CD4-positive, alpha-beta T cell (primary cell): ENCODE measurements at places on chromosomes 3 and 15.

GRCh38 chr3:120052225-120052624, 42.0 kb downstream of the GSK3B start:
- H3K27me3 ChIP-seq, result no peaks in the 10 kb centered on the region
- no peak overlapping the region for H3K27ac ChIP-seq
- no peak for DNase-seq
- H3K36me3 ChIP-seq, result no peaks in the 10 kb centered on the region

GRCh38 chr15:95872366-95872771, 458.1 kb upstream of the NR2F2 start:
- no peaks in the 10 kb centered on the region for H3K27me3 ChIP-seq
- DNase-seq, result no peak
- H3K4me1 ChIP-seq, result peaks cover 6% of the 10 kb centered on the region
- no peak overlapping the region for H3K4me3 ChIP-seq
- H3K36me3 ChIP-seq, result no peaks in the 10 kb centered on the region

- H3K4me1 ChIP-seq, result no peaks in the 10 kb centered on the region
- no peaks in the 10 kb centered on the region for H3K36me3 ChIP-seq
- H3K4me3 ChIP-seq, result no peak overlapping the region
Observed at GRCh38 chr3:94972066-94972465, 909.2 kb downstream of the NSUN3 start.

- no peaks in the 10 kb centered on the region for H3K27me3 ChIP-seq
- no peaks in the 10 kb centered on the region for H3K4me1 ChIP-seq
- peaks cover 14% of the 10 kb centered on the region for H3K36me3 ChIP-seq
Observed at GRCh38 chr3:154247806-154248415, 76.4 kb downstream of the DHX36 start.

- H3K4me3 ChIP-seq, result no peak overlapping the region
- no peaks in the 10 kb centered on the region for H3K4me1 ChIP-seq
Observed at GRCh38 chr3:120983841-120984240, 75.8 kb downstream of the STXBP5L start.

- DNase-seq, result no peak
- H3K36me3 ChIP-seq, result no peaks in the 10 kb centered on the region
- H3K27ac ChIP-seq, result no peak overlapping the region
- H3K4me3 ChIP-seq, result no peak overlapping the region
- H3K27me3 ChIP-seq, result peaks cover 10% of the 10 kb centered on the region
Observed at GRCh38 chr15:28081594-28081993, 17.5 kb downstream of the OCA2 start.

- no peak overlapping the region for H3K27ac ChIP-seq
- H3K27me3 ChIP-seq, result no peaks in the 10 kb centered on the region
- no peaks in the 10 kb centered on the region for H3K36me3 ChIP-seq
- DNase-seq, result no peak
- no peak overlapping the region for H3K4me3 ChIP-seq
- no peaks in the 10 kb centered on the region for H3K4me1 ChIP-seq
Observed at GRCh38 chr3:62128051-62128450, 245.3 kb downstream of the FEZF2 start.

GRCh38 chr3:117962750-117963149, 1071.9 kb downstream of the IGSF11 start:
- no peaks in the 10 kb centered on the region for H3K4me1 ChIP-seq
- H3K4me3 ChIP-seq, result no peak overlapping the region
- no peaks in the 10 kb centered on the region for H3K27me3 ChIP-seq
- DNase-seq, result no peak
- no peaks in the 10 kb centered on the region for H3K36me3 ChIP-seq

- no peaks in the 10 kb centered on the region for H3K4me1 ChIP-seq
- DNase-seq, result no peak
- no peaks in the 10 kb centered on the region for H3K27me3 ChIP-seq
Observed at GRCh38 chr3:24683633-24684384, 189.2 kb upstream of the THRB start.

DNA sequence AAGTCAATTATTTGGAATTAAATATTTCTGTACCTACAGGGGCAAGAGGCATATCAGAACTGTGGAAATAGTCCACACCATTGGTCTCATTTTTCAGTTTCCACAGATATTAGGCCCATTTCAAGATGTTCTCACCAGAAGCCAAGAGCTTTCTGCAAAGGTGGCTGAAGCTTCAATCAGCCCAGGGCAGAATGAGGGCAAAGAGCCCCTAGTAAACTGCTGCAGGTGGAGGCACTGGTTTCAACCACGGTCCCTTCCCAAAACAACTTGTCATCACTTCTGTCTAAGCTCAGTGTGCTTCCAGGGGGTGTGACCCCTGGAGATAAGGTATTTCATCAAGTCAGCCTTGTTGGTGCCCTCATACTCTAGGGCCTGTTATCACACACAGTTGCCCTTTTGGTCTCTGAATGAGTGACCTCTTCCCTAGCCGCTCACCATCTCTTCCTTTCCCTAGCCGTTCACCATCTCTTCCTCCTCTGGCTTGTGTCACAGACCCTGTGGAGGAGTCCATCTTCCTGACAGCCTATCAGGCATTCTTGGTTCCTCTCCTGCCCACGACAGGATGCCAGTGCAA, 21.2 kb downstream of the IL17RD start:
- H3K4me3 ChIP-seq, result no peak overlapping the region
- H3K4me1 ChIP-seq, result no peaks in the 10 kb centered on the region

DNA sequence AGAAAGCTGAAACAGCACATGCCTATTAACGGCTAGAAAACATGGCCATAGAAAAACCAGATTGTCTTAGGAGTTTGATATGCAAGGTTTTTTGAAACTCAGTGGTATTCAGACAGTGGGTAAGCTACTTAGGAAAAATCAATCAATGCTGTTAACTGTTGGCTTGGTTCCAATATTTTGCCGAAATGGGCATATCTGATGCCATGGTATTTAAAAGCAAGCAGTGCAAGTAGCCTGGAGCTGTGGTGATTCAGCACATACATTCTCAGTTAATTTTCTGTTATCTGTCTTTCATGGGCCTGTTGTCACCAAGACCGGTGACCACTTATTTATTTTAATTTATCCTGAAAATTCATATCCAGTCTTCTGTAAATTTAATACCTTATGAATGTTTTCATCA, 17.3 kb upstream of the SUCNR1 start:
- no peak overlapping the region for H3K4me3 ChIP-seq
- no peaks in the 10 kb centered on the region for H3K36me3 ChIP-seq
- no peak for DNase-seq

DNA sequence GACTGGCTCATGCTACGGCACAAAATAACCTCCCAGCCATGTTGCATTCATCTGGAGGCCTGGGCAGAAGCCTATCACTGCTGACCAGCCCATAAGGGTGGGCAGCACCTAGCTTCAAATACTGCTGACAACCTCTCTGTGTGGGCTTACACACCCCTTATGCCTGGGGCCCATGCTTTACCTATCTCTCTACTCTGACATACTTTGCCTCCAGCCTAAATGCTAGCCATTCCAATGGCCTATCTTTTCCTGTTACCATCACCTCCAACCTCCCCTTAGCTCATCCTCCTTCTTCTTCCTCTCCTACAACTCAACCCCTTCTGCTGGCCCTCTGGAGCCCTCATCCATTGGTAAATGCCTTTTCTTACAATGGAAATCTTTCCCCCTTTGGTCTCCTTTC, 41.0 kb upstream of the PPP2R3A start:
- H3K36me3 ChIP-seq, result no peaks in the 10 kb centered on the region
- H3K4me1 ChIP-seq, result no peaks in the 10 kb centered on the region
- no peak for DNase-seq
- H3K4me3 ChIP-seq, result no peak overlapping the region

DNA sequence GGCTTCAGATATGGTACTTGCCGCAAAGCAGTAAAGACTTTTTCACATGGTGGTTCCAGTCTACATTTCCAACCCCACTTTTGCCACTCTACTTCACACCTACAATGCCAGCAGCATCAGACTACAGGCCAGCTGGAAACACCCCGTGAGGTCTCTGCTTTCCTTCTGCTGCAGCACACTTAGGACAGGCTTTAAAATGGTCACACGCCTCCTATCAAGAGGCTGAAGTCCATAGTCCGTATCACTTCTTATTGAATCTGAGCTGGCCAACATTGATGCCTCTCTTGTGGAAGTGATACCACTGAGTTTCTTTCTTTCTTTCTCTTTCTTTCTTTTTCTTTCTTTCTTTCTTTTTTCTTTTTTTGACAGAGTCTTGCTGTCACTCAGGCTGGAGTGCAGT, 59.8 kb downstream of the ZNF860 start:
- DNase-seq, result no peak
- no peaks in the 10 kb centered on the region for H3K4me1 ChIP-seq
- no peak overlapping the region for H3K4me3 ChIP-seq

DNA sequence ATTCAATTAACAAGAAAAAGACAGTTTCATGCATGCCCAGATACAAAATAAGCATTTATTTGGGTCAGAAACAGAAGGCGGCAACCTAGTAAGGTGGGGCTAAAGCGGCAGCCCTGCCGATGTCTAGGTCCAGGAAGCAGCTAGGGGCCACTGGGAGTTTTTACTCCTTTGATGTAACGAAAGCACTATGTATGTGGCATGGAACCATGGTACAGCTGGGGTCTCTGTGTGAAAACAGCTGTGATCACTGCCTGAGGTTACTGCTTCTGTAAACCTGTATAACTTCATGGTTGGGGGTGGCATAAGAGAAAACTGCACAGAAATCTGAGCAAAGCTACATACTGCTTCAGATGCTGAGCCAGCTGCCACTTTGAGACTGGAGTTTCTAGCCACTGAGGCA, 119.5 kb downstream of the ZNF280D start:
- peaks cover 3% of the 10 kb centered on the region for H3K27me3 ChIP-seq
- no peaks in the 10 kb centered on the region for H3K36me3 ChIP-seq
- H3K4me1 ChIP-seq, result no peaks in the 10 kb centered on the region
- H3K27ac ChIP-seq, result no peak overlapping the region

GRCh38 chr3:8538913-8539312, 37.3 kb downstream of the LMCD1 start:
- no peaks in the 10 kb centered on the region for H3K4me1 ChIP-seq
- DNase-seq, result no peak
- no peaks in the 10 kb centered on the region for H3K27me3 ChIP-seq
- H3K36me3 ChIP-seq, result no peaks in the 10 kb centered on the region
- no peak overlapping the region for H3K4me3 ChIP-seq
- H3K27ac ChIP-seq, result no peak overlapping the region

GRCh38 chr3:150610785-150611184, 7.7 kb downstream of the SELENOT start:
- H3K4me1 ChIP-seq, result peaks cover 38% of the 10 kb centered on the region
- no peak overlapping the region for H3K27ac ChIP-seq
- H3K27me3 ChIP-seq, result no peaks in the 10 kb centered on the region

- no peak for DNase-seq
- peak overlapping the region; percentile 96 for H3K4me3 ChIP-seq
- peaks cover 73% of the 10 kb centered on the region for H3K4me1 ChIP-seq
- H3K27me3 ChIP-seq, result no peaks in the 10 kb centered on the region
- H3K36me3 ChIP-seq, result peaks cover 60% of the 10 kb centered on the region
Observed at GRCh38 chr15:81299156-81299555, 24.8 kb downstream of the STARD5 start.

GRCh38 chr15:95916568-95916967, 413.9 kb upstream of the NR2F2 start:
- no peak overlapping the region for H3K27ac ChIP-seq
- H3K27me3 ChIP-seq, result no peaks in the 10 kb centered on the region
- DNase-seq, result no peak
- H3K4me1 ChIP-seq, result no peaks in the 10 kb centered on the region
- no peak overlapping the region for H3K4me3 ChIP-seq

- no peaks in the 10 kb centered on the region for H3K4me1 ChIP-seq
- no peak overlapping the region for H3K4me3 ChIP-seq
- no peak overlapping the region for H3K27ac ChIP-seq
- H3K27me3 ChIP-seq, result no peaks in the 10 kb centered on the region
- H3K36me3 ChIP-seq, result no peaks in the 10 kb centered on the region
Observed at GRCh38 chr3:193851428-193851847, 258.4 kb downstream of the OPA1 start.

- no peaks in the 10 kb centered on the region for H3K36me3 ChIP-seq
- H3K27me3 ChIP-seq, result no peaks in the 10 kb centered on the region
- peak; percentile 79 for DNase-seq
- peak overlapping the region; percentile 52 for H3K27ac ChIP-seq
- H3K4me3 ChIP-seq, result no peak overlapping the region
- peaks cover 44% of the 10 kb centered on the region for H3K4me1 ChIP-seq
Observed at GRCh38 chr15:63436872-63437375, 55.3 kb upstream of the CA12 start.

GRCh38 chr3:196051282-196052076, 30.4 kb downstream of the TFRC start:
- no peaks in the 10 kb centered on the region for H3K4me1 ChIP-seq
- no peak overlapping the region for H3K4me3 ChIP-seq
- peaks cover 73% of the 10 kb centered on the region for H3K36me3 ChIP-seq
- no peak overlapping the region for H3K27ac ChIP-seq

DNA sequence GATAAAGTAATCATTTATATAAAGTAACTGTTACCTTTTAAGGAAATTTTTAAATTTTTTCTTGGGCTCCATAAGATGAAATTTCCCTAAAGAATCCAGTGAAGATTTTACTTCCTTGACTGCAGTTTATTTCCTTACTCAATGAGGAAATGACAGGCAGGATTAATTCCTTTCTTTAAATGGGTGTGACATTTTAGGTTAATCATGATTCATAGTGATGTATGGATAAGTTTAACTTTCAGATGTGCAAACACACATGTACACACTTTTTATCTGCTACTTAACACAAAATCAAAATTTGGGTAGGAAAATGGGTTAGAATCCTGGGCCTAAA, 11.2 kb upstream of the LEO1 start:
- no peak overlapping the region for H3K4me3 ChIP-seq
- peaks cover 8% of the 10 kb centered on the region for H3K4me1 ChIP-seq
- H3K36me3 ChIP-seq, result no peaks in the 10 kb centered on the region

GRCh38 chr3:138097192-138098172, 17.9 kb downstream of the DZIP1L start:
- H3K4me3 ChIP-seq, result no peak overlapping the region
- no peak overlapping the region for H3K27ac ChIP-seq
- no peak for DNase-seq
- no peaks in the 10 kb centered on the region for H3K36me3 ChIP-seq
- H3K27me3 ChIP-seq, result no peaks in the 10 kb centered on the region

DNA sequence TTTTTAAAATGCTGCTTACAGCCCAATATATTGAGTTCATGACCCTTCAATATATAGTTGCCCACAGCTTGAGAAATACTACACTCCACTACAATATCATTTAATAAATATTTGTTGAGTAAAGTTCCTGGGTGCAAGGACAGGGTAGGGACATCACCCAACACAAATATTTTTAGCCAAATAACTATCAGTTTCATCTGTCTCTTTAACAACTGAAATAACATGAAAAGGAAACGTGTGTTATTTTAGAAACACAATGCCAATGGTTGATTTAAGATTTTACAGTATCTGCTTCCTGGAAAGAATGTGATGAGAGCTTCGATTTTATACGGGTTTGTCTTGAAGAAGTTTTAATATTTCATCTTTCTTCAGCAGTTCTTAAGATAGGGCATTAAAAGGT, 67.7 kb upstream of the CDV3 start:
- H3K36me3 ChIP-seq, result no peaks in the 10 kb centered on the region
- H3K4me1 ChIP-seq, result peaks cover 7% of the 10 kb centered on the region
- H3K27me3 ChIP-seq, result no peaks in the 10 kb centered on the region
- no peak for DNase-seq
- H3K27ac ChIP-seq, result peak overlapping the region; percentile 77
